A172 (cell line): ENCODE measurements at places on chromosomes 4 and X.

DNA sequence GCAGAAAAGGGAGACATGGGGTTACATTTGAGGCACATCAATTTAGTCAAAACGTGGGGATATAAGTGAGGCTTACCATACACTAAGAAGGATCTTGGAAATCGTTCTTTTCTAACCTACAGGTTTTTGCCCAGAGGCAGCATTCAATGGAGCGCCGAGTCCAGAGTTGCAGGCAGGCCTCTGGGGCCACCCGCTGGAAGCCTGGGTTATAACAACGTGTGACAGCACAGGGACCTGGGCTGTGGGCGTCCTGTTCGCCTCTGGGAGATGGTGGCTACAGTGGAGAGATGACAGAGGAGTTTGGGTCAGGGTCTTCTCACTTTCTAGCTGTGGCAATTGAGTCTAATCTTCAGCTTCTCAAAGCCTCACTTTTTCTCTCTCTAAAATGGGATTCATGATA, 53.9 kb downstream of the ENPP6 start:
- DNase-seq, result peak; percentile 32

GRCh38 chr4:185269286-185269685, 59.9 kb downstream of the SNX25 start:
- no peak for DNase-seq

GRCh38 chrX:21875013-21875412, 19.2 kb downstream of the YY2 start:
- no peak for DNase-seq

- DNase-seq, result no peak
Observed at GRCh38 chrX:53039236-53039635, 9.4 kb upstream of the GPR173 start.

GRCh38 chrX:112901869-112902725, 61.5 kb upstream of the AMOT start:
- no peak for DNase-seq

- DNase-seq, result peak; percentile 66
Observed at GRCh38 chrX:28847423-28847822, 260.2 kb downstream of the IL1RAPL1 start.

- peak; percentile 19 for DNase-seq
Observed at GRCh38 chr4:96677499-96677898, 837.6 kb downstream of the PDHA2 start.

- no peak for DNase-seq
Observed at GRCh38 chr4:189049682-189050081, 891.0 kb upstream of the FRG1 start.

DNA sequence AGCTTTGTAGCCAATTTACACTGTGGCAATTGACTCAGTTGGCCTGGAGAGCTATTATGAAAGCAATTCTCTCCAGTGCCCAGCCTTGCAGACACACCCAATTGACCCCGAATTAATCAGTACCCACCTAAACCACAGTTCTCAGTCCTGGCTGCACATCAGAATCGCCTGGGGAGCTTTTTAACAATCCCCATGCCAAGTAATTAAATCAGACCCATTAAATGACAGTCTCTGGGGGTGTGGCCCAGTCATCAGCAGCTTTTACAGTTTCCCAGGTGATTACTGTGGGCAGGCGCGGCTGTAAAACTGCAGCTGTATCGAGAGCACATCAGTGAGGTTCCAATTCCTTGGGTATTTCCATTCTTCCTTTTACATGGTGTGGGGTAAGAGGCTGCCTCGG, 460.9 kb upstream of the FAT1 start:
- DNase-seq, result no peak

DNA sequence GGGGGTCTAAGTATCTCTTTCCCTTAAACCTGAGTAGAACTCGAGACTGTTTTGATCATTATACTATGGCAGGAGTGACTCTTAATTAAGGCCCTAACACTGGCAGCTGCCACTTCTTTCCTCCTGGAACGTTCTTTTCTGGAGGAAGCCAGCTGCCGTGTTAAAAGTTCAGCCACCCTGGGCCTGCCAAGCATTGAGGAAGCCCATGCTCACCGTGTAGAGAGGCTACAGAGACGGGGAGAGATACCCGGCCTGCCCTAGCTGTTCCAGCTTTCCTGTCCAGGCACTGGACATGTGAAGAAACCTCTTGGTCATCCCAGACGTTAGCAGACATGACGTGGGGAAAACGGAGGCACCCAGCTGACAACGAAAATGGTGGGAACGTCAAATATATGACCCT, 274.1 kb downstream of the ARHGAP10 start:
- DNase-seq, result no peak

DNA sequence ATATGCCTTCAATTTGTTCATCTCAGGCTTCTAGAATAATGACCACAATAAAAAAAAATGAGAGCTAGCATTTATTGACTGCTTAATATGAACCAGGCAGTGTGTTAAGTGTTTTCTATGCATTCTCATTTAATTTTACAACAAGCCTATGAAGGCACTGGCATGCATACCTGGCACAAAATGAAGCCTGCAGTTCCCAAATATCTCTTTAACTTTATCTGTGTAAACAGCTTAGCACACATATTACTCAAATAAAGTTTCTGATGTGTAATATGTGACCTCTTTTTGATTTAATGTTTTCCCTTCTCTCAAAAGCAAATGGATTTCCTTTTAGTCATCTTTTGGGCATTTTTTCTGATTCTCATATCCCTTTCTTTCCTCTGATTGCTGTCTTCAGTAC, 671.8 kb downstream of the PCDH7 start:
- DNase-seq, result no peak

GRCh38 chr4:78902298-78902697, 36.9 kb downstream of the PAQR3 start:
- no peak for DNase-seq

DNA sequence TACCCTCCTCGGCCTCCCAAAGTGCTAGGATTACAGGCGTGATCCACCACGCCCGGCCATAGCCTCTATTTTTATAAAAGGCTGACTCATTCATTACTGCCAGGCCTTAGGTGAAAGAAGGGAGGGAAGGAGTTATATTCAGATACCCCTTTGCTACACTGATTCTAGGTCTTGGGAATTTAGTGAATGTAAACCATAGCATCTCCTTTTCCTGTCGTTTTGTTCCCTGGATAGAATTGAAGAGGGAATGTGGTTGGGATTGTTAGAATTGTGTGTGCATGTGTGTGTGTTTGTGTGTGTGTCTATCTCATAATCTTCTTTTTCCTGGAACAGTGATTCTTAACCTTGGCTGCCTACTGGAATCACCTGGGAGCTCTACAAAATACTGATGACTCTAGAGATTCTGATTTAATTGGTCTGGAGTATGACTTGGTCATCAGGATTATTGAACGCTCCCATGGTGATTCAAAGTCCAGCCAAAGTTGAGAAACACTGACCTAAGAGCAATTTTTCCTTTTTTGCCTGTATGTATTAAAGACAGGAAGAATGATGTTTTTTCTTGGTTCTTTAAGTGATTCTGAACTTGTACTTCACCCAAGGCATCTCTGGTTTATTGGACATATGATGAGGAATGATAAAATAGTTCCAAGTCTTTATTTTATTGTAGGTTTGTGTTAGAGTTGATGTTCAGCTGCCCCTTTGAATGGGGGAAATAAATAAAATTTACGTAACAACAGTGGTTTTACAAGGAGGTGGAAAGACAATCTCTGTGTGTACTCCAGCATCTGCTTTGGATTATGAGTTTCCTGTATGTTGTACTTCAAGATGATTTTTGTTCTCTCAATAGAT, 37.0 kb downstream of the NAP1L5 start:
- DNase-seq, result peak; percentile 22
